ENCODE measurements at places on chromosomes 6 and 20.

DNA sequence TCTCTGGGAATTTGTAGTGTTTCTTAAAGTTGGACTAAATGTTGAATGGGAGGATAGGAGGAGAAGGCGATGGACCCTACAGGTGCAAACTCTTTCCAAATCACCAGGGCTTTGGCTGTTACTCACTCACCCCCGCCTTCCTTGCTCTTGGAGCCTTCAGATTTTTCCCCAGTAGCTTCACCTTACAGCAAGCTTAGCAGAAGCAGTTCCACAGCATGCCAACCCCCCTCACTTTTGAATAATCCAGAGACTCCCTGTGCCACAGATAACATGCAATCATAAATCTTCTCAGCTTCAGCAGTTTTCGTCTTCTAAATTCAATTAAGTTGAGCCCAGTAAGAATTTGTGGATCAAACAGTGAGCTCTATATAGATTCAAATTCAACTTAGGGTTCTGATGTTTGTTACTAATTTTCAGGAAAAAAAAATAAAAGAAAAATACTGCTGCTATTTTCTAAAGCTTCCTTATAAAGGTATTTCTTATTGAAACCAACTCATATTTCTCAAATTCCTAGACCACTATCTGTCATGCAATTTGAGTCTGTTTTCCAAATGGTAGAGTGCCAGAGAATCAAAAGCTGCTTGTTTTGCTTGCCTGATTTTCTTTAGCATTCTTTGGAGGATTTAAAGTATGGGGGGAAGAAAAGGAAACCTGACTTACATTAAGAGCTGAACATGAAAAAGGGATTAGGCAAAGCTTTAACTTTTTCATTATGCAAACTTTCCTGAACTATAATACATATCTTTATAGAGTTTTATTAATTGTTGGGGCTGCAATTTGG is 166.4 kb downstream of the EYA4 start:
- no peak for DNase-seq

DNA sequence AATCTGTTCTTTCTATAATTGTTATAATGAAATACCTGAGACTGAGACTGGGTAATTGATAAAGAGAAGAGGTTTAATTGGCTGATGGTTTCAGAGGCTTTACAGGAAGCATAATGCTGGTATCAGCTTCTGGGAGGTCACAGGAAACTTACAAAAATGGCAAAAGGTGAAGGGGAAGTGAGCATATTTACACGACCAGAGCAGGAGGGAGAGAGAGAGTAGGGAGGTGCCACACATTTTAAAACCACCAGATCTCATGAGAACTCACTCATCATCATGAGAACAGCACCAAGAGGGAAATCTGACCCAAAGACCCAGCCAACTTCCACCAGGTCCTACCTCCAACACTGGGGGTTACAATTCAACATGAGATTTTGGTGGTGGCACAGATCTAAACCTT is 2.6 kb upstream of the SIRPB1 start:
- no peak for DNase-seq

DNA sequence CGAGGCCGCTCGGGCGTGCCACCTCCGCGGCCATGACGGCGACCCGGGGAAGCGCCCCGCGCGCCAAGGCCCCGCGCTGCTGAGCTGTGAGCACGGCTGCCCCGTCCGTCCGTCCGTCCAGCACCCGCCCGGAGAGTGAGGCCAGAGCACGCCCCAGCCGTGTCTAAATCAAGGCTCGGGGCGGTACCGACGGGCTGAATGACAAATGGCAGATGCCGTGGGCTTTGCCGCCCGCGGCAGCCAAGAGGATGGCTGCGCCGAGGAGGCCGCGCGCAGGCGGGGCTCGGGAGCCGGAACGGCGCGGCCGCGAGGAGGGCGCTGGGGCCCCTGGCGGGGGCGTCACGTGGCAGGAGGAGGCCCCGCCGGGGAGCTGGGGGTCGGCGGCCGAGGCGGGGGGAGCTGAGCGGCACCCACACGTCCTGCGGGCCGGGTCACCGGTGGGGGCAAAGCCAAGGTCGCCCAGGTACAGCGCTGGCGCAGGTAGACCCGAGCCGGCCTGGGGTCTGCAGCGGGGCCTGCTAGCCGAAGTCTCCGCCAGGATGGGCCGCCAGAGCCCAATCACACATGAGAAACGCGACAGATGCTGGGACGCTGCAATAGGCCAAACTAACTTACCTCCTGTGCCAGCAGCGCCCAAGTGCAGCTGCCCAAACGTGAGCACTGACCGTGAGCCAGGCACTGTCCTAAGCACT is at the start of gene PLAGL1:
Gene PLAGL1, minus strand, starts transcription at position 140 of the 692 bp plus-strand sequence. CDS start 60,123 bp downstream, outside the sequence.
- DNase-seq: peak; percentile 45

DNA sequence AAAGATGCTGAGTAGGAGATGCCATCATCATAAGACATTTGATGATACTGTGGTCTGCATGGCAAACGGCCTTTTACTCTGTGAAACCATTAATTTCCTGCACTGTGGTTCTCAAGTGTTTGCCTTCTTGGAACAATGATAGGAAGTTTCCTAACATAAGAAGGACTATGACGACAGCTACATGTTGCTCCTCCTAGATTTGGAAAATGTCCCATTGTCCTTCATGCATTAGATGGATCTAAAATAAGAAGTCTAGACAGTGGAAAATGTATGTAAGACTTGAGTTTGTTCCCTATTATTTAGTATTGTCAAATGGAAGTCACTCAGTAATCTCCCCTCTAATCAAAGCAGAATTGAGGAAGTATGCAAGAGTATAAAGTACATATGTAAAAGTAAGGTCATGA is 98.5 kb upstream of the TMEM170B start:
- no peak for DNase-seq

GRCh38 chr20:46252352-46253091 is 55.8 kb downstream of the CDH22 start:
- no peak for DNase-seq

DNA sequence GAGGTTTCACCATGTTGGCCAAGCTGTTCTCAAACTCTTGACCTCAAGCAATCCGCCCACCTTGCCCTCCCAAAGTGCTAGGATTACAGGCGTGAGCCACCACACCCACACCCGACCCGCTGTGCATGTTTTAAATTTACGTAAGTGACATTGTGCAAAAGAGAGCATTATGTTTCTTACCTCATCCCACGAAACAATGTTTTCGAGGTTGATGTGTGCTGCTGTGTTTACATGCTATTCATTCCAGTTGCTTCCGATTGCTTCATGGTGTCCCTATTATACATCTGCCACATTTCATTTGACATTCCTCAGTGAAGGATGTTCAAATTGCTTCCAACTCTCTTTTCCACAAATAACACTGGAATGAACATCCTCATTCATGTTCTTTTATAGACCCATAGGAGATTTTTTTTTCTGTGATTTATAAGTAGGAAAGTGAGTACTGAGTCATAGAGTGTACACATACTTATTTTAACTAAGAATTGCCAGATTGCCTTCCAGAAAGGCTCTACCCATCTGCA is 403.9 kb upstream of the JARID2 start:
- DNase-seq: no peak

GRCh38 chr6:100372326-100373091 is 92.2 kb downstream of the SIM1 start:
- DNase-seq: no peak

DNA sequence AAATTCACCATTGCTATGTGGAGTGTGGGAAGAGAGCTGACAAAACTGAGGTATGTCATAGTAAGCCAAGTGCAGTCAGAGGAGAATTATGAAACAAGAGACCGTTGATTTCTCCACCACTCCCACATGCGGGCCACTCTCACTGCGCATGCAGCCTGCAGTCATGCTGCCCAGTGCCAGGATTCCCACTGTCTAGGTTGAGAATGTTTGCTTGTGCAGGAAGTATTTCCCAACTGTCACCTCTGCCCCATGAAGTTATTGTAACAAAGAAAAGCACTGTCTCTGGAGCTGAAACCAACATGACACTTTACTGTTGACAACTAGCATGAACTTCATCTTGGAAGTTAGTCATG is 18.7 kb upstream of the SFT2D1 start:
- no peak for DNase-seq

DNA sequence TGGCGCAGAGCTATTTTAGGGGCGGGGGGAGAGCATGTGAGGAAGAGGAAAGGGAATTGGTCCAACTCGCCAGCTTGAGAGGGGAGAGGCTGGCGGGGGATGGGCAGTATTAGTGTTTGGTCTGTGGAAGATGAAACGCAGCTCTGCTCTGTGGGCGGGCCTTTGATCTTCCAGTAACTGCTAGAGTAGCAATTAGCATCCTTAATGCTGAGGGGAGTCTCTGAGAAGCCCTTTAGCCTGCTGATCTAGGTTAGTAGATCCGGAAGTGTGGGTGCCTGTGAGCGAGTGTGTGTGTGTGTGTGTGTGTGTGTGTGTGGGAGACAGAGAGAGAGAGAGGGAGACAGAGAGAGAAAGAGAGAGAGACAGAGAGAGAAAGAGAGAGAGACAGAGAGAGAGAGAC is 117.2 kb upstream of the BACH2 start:
- peak; percentile 90 for DNase-seq

DNA sequence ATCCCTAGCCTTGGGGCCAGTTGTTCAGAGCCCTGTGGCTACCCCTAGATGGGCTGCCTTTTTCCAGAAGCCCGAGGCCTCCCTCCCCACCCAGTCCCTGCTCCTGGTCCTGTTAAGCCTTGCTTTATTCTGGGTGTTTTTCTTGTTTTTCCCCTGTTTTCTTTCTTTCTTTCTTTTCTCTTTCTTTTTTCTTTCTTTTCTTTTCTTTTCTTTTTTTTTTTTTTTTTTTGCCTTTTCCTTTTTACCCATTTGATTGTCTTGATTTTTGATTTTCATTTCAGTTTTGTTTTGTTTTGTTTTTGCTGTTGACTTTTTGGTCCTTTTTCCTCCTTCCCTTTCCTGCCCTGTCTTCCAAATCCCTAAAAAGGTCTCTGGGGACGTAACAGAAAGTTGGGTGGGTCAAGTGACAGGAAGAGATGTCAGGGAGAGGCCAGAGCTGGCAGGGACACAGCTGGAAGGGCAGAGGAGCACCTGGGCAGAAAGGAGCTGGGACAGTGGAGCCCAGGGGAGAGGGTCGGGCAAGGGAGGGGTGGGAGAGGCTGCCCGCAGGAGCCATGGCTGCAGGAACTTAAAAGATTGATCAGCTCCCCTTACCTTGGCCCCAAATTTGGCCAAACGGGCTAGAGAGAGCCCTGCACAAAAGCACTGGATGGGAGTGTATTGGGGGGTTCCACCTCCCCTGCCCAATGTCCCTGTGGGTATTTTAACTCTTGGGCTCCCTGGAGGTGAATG is 27.6 kb downstream of the MYH7B start:
- no peak for DNase-seq

- DNase-seq: peak; percentile 44
These were observed 13.9 kb upstream of the RANBP9 start for GRCh38 chr6:13725570-13725969.

DNA sequence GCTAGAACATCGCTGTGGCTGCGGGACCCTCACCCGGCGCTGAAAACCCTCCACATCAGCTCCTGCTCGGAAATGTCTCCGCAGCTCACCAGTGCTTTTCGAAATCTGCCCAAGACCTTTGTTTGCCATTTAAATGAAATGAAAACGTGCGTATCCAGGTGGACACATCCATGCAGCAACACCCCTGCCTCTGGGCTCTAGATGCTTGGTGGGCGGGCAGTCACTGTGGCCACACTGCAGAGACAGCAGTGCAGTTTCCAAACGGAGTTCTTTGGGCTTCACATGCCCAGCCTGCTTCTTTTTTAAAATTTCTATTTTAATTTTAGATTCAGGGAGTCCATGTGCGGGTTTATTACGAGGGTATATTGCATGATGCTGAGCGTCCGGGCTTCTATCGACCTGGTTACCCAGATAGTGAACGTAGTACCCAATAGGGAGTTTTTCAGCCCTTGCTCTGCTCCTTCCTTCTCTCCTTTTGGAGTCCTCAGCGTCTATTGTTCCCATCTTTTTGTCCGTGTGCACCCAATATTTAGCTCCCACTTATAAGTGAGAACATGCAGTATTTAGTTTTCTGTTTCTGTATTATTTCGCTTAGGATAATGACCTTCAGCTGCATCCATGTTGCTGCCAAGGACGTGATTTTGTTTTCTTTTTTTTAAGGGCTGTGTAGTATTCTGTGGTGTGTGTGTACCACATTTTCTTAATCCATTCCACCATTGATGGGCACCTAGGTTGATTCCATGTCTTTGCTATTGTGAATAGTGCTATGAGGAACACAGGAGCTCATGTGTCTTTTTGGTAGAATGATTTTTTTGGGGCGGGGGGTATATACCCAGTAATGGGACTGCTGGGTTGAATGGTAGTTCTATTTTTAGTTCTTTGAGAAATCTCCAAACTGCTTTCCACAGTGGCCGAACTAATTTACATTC is 4.8 kb upstream of the TUBB2B start:
- no peak for DNase-seq

GRCh38 chr6:52176550-52176949 is 9.6 kb upstream of the IL17A start:
- no peak for DNase-seq

Data from stimulated activated CD4-positive, alpha-beta T cell treated with anti-CD3 and anti-CD28 coated beads, Interleukin-15, amount 100 ng/mL, for 24 hours (primary cell).